NCI-H1092 treated with DMSO at 0.1 percent for 48 hours (cell line): ENCODE measurements at places on chromosomes 12 and 14.

DNA sequence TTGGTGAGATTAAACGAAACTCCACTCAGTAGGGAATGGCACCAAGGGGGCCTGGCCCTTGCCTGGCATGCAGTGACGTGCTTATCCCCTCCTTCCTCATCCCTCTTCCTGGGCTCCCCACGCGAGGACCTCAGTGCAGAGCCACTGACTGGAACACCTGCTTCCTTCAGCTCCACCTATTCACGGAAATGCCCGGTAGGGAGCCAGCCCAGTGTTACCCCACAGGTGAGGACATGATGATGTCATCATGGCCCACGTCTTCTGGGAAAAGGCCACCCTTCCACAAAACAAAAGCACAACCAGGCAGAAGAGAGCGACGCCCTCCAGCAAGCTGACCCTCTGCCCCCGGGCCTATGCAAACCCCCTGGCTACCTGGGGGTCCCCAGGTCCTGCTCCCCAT is 42.1 kb downstream of the CCDC85C start:
- no peak for DNase-seq

DNA sequence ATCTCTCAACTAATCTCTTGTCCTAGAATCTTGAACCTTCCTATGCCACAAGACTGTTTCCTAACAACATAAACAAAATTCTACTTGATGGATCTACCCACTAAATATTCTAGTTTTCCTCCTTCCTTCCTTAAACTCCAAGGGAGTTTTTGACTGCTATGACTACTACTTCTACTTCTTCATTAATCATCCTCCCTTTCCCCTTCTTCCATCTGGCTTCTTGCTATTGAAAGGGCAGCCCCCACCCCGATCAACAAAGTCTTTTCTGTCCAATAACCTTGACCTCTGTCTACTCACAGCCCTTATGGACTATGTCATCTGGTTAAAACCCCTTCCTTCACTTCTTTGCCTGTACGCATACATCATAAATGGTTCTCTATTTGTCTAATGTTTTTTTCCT is 5.6 kb downstream of the LTA4H start:
- DNase-seq, result no peak

GRCh38 chr12:24522736-24523135 is 426.2 kb downstream of the BCAT1 start:
- DNase-seq, result no peak

DNA sequence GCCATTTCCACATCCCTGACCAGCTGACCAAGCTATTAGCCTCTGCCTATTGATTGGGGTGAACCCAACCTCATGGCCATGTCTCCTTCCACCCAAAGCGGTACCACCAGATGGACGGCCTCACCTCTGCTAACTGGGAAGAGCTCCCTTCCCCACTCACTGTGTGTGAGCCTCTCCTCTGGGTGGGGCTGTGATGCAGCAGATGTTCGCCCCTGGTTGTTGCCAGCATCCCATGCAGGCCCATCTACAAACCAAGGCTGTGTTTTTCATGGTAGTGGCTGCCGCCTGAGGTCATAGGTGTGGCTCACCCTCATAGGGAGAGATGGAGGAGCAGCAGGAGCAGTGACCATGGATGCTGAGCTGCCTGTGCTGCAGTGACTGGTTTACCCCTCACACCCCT is 47.6 kb upstream of the RD3L start:
- no peak for DNase-seq

GRCh38 chr12:94184995-94185719 is 36.8 kb downstream of the PLXNC1 start:
- DNase-seq, result no peak

- DNase-seq, result no peak
Observed at GRCh38 chr12:47323802-47324201, 244.0 kb upstream of the AMIGO2 start.

- no peak for DNase-seq
Observed at GRCh38 chr12:25063873-25064628, 115.2 kb upstream of the BCAT1 start.

GRCh38 chr14:63896278-63896720 is 43.5 kb downstream of the SYNE2 start:
- peak; percentile 61 for DNase-seq

DNA sequence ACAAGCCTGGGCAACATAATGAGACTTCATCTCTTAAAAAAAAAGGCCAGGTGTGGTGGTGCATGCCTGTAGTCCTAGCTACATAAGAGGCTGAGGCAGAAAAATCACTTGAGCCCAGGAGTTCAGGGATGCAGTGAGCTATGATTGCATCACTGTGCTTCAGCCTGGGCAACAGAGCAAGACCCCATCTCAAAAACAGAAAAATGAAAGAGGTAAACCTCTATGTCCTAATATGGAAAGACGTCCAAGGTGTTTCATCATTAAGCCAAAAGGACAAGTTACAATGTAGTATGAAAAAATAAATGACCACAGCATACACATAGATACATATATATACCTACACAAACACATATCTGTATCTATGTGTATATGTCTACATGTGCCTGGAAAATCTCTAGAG is 15.4 kb downstream of the SPTB start:
- DNase-seq, result no peak

DNA sequence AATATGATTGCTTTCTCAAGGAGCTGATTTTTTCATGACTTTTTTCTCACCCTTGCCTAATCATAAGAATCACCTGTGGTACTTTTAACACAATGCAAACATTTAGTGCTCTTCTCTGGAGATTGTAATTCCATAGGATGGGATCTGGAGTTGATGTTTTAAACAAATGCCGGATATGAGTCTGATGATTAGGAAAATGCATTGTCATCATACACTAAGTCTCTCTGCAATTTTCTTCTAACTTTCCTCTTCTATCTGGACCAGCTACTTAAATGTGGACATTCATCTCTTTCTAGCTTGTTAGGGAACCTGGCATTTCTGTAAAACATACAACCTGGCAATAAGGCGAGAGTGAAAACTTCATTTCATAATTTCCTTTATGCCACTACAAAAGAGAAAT is 23.5 kb downstream of the PMCH start:
- DNase-seq, result no peak

GRCh38 chr14:92692822-92693226 is 55.6 kb downstream of the LGMN start:
- DNase-seq, result peak; percentile 97

GRCh38 chr12:33586576-33586975 is 147.0 kb upstream of the SYT10 start:
- no peak for DNase-seq

GRCh38 chr12:130013771-130014484 is 110.1 kb upstream of the TMEM132D start:
- DNase-seq, result peak; percentile 74

GRCh38 chr12:50569876-50570275 is 65.1 kb downstream of the DIP2B start:
- DNase-seq, result no peak

- no peak for DNase-seq
Observed at GRCh38 chr12:92955997-92956663, 27.0 kb upstream of the EEA1 start.

DNA sequence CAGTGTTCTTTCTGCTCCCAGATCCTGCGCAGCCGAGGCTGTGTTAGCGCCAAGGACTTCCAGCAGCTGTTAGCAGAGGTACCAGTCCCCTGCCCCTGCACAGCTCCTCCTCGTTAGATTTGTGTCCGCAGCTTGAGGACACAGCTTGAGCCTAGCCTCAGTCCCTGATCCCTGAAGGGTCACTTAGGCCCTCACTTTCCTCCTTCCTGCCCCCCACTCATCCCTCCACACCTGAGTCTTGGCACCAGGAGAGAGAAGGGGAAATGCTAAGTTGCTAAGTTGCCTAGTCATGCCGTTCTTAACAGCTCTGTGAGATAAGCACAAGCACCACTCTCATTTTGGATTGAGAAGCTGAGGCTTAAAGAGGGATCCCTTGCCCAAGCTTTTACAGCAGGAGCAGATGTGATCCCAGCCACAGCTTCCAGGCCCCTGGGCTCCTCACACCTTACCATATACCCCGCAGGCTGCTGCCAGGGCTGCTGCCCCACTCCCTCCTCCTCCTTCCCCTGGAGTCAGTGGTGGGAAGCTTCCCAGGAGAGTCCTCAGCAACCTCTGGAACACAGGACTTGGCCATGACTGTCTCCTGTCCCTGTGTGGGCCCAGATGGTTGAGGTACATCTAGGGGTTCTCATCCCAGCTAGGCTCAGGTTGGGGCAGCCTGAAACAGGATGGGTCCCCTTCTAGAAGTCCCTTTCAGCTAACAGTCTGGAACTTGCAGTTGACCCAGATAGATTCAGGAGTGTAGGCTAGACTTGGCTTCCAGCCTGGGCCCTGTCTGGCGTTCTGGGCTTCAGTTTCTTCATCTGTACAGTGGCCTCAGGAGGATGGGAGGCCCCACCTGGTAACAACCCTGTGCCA is 975 bp downstream of the OGFOD2 start:
- DNase-seq, result no peak

DNA sequence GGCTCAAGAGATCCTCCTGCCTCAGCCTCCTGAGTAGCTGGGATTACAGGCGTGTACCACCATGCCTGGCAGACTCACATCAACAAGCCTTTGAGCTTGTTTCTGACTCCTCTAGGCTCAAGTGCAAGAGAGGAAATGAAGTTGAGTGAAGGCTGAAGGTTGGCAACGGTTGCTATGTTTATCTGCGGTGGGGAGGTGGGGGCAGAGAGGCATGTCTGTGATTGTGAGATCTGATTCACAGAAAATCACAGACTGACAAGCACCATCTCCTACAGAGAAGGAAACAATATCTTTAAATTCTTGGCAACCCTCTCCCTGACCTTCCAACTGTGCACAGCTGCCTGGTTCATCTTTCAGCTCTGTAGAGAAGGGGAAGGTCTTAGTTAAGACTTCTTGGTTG is 22.1 kb upstream of the NINJ2 start:
- DNase-seq, result no peak

DNA sequence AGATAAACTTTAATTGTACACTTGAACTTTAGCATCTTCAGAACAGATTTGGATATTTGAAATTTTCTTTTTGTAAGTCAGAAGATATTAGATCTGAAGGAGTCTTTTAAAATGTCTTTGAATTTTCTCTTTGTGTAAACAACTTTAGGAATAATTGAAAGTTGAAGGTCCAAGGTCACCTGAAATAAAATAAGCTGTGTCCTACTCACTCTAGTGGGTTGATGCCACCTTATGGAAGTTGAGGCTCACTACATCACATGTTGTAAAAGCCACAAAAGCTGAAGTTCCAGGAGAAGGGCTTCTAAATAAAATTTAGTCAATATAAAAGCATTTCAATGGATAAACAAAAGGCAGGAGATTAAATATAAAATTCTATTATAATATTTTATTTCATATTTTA is 122.0 kb upstream of the ATXN7L3B start:
- no peak for DNase-seq

DNA sequence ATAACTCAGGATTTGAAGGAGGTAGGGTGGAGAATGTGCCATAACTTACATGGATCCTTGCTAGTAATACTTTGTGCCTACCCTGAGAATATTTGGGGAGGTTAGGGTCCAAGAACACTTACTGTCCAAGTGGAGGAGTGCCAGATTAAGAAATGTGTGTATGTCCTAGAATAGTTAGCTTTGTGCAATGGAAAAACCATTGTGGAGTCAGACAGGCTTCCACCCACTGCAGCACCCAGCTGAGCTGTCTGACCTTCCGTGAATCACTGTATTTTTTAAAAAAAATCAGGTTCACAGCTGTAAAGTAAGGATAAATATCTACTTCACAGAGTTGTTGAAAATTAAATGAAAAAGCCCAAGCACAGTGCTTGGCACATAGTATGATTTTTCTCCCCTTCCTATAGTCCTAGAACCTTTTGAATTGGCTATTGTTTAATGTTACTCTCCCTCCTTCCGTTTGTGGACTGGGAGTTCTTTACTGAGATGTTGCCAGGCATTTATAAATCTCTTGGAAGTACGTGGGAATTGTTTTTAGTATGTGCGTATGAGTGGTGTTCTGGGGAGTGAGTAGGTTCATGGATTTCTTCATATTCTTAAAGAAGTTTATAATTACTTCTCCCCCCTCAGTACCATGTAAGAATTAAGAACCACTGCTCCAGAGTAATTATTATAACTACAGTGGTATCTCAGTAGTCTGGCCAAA is 9.2 kb downstream of the RAB21 start:
- no peak for DNase-seq

DNA sequence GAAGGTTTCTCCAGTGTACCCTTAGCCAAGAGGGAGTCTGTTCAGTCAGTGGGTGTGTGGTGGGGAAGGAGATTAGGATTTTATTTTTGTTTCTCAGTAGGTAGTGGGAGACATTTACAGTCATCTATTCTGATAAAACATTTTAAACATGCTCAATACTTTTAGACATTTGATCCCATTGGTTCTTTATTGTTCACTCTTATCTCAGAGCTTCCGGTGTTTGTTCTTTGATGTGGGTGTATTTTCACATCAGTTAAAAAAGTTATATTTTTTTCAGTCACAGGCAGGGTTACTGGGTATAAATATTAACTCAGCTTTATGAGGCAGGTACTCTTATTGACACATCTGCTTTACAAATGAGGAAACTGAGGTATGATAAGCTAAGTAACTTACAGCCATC is 43.3 kb upstream of the LRRK2 start:
- DNase-seq, result no peak

GRCh38 chr12:116126610-116127009 is 150.9 kb downstream of the MED13L start:
- DNase-seq, result no peak

DNA sequence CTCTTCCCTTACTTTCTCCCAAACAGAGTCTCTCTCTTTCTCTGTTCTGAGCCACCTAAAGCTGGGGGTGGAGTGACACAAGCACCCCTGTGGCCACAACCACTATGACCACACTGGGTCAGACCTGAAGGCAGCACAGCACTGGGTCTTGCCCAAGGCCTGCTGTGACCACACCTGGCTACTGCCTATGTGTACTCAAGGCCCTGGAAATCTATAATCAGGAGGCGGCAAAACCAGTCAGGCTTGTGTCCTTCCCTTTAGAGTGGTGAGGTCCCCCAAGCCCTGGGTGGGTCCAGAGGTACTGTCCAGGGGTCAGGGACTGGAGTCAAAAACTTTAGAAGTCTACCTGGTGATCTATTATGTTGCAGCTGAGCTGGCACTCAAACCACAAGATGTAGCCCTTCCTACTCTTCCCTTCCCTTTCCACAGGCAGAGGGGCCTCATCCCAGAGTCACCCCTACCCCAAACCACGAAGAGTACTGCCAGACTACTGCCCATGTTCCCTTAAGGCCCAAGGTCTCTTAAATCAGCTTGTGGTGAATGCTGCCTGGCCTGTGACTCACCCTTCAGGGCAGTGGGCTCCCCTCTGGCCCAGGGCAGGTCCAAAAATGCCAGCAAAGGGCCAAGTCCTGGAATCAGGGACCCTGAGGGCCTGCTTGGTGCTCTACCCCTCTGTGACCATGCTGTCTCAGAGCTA is 179.8 kb upstream of the DYRK2 start:
- DNase-seq, result no peak

DNA sequence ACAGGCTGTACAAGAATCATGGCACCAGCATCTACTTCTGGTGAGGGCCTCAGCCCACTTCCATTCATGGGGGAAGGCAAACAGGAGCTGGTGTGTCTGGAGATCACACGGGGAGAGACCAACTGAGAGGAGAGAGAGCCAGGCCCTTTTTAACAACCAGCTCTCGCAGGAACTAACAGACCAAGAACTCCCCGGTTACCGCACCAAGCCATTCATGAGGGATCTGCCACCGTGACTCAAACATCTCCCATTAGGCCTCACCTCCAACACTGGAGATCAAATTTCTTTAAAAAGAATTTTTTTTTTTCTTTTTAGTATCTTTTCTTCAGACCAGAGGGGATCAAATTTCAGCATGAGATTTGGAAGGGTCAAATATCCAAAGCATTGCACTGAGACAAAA is 16.7 kb upstream of the AQP2 start:
- DNase-seq, result no peak
